ENCODE measurements at places on chromosomes 11 and 22.
A peak's percentile ranks its signal among the peaks of the same experiment; 100 is the strongest.

DNA sequence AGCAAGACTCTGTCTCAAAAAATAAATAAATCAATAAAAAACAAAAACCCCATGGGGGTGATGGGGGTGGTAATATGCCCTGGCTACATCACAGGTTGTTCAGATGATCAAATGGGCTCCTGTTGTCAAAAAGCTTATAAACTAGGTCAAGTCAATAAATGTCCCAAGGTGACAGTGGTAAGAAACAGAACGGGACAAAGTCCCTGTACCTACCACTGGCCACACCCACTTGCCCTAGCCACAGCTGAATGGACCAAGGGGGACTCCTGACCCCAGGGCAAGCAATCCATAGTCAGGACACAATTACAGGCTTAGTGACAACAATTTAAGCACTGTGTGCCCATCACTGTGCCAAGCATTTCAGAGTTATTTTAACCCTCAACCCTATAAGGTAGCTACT lies 6.0 kb downstream of the NAGA start:
- peak; percentile 55 for DNase-seq

- DNase-seq = peak; percentile 67
These were observed 489 bp downstream of the RNF214 start for GRCh38 chr11:117232911-117233409.

- DNase-seq = peak; percentile 83
These were observed 2.3 kb upstream of the RAD9A start for GRCh38 chr11:67389477-67389876.

DNA sequence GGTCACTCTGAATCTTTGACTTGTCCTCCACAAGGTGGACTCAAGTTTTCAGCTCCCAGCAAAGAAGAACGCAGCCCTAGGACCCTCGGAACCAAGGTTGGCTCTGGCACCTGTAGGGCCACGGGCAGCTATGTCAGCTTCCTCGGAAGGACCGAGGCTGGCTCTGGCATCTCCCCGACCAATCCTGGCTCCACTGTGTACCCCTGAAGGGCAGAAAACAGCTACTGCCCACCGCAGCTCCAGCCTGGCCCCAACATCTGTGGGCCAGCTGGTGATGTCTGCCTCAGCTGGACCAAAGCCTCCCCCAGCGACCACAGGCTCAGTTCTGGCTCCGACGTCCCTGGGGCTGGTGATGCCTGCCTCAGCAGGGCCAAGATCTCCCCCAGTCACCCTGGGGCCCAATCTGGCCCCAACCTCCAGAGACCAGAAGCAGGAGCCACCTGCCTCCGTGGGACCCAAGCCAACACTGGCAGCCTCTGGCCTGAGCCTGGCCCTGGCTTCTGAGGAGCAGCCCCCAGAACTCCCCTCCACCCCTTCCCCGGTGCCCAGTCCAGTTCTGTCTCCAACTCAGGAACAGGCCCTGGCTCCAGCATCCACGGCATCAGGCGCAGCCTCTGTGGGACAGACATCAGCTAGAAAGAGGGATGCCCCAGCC lies 2.2 kb downstream of the INPP5J start:
- DNase-seq = no peak

DNA sequence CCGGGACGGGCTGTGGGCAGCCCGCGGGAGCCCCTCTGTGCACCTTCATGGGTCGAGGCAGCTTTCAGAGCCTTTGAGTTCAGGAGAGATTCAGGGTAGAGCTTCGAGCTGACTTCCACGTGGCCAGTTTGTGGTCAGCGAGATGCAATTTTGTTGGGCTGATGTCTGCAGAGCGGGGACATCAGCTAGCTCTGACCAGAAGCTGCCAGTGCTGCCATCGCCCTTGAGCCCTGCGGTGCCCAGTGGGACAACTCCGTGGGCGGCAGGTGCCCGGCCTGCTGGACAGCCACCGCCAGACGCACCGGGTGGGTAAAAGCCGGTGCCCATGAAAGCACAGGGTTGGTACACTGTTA lies 719 bp downstream of the TALDO1 start:
- no peak for DNase-seq

DNA sequence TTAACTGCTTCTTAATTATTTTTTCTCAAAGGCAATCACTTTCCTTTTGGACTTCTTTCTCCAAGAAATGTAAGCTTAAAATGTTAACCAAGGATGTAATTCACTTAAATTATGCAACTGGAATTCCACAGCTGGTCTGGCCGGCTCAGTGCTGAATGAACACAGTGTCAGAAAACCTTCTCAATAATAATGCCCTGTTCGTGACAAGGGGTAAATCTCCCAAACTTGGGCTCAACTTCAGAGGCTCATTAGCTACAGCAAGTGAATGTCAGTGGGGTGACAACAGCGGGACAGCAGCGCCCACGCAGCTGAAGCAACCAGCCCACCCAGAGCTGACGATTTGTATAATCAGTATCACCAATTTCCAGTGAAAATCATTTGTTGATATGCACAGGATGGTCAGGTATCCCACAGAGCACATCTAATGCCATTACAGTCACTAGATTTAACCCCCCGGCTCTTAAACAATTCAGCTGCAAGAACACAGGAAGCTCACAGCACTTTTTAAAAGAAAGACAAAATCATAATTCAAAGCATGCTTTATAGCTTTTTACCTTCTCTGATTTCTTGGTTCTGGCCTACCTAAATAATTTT lies 704.8 kb downstream of the DLG2 start:
- no peak for DNase-seq

DNA sequence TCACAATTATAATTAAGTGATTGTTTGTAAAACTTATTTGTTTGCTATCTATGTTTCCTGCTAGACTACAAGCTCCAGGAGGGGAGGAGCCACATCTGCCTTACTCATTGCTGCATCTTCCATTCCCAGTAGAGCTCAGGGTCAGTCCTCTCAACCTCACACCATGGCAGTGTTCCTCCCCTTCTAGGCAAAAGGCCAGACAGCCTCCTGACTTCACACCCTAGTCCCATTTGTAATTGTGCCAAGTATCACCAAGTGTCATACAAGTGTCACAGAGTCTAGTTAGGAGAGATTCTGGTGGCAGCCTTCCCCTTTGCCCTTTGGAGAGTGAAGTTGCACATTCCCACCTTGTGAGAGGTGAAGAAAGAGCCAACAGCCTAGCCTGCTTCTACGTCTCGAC lies 490.4 kb downstream of the INSC start:
- no peak for DNase-seq

GRCh38 chr11:104075706-104076105 lies 39.3 kb downstream of the DDI1 start:
- DNase-seq = no peak

- no peak for DNase-seq
These were observed 17.6 kb upstream of the LIN7C start for GRCh38 chr11:27524155-27524554.

GRCh38 chr22:36424901-36425579 lies 37.3 kb upstream of the MYH9 start:
- no peak for DNase-seq

DNA sequence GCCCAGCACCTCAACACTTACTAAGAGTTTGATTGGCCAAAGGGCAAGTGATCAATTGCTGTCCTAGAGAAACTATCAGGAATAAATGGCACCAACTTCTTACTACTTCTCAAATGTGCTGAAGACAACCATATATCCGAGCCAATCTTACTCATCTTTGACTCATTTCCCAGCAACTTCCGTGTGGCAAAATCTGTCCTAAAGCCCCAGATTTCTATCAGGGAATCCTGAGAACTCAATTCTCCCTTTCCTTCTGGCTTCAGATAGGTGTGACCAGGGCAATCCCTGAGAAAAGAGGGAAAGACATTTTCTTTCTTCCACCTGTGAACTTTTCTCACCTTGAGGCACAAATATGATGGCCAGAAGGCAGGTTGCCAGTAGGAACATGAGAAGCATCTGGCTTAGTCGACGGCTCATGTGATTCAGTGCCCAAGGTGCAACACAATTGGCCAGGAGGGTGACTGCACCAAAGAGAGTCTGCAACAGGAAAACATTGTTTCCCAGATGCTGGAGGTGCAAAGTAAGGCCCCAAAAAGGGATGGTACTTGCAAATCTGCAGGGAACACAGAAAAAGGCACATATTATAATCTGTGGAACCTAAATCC lies 21.8 kb upstream of the SLC22A24 start:
- DNase-seq = no peak

- DNase-seq = no peak
These were observed 41.6 kb downstream of the WEE1 start for GRCh38 chr11:9615031-9615451.

DNA sequence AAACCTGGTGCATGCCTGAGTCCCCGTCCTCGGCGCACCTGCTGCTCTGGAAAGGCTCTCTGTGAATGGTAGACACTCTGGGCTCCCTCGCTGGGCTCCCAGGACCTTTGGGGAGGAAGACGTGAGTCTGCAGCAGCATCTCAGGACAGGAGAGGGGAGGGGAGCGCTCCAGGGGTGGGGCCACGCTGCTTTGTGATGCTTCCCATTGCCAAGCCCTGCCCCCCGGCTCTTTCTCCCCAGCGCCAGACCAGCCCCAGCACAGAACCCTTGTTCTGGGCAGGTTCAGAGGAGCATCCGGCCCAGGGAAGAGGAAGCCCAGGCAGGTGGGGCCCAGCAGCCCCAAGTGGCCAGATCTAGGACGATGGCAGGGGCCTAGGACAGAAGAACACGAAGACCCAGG lies 111.2 kb downstream of the BRD1 start:
- no peak for DNase-seq

GRCh38 chr11:108496643-108497256 lies 1.4 kb downstream of the POGLUT3 start:
- no peak for DNase-seq

DNA sequence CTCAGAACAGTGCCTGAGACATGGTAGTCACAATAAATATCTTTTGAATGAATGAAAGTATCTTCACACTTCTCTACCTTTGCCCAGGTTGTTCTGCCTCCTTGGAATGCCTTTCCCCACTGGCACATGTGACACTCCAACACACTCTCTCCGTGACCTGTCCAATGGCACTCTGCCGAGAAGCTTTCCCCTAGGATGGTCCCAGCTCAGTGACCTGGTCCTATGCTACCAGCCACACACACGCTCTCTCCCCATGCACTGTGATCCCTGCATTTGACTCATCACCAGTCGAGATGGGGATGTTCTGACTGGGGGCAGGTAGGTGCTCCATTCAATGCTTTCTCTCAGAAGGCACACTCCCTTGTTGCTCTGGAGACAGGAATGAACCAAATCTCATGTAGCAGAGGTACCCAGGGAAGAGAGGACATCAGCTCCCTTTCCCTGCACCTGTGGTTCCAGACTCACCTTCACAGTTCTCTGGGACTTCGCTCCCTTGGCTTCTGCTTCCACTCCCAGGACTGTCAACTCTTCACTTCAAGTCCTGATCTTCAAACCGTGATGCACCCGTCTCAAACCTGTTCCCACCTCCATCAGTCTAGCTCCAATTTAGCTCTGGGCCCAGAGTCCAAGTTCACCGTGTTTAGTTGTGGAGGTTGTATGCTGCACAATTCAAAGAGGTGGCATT lies 30.7 kb upstream of the LMO1 start:
- no peak for DNase-seq

DNA sequence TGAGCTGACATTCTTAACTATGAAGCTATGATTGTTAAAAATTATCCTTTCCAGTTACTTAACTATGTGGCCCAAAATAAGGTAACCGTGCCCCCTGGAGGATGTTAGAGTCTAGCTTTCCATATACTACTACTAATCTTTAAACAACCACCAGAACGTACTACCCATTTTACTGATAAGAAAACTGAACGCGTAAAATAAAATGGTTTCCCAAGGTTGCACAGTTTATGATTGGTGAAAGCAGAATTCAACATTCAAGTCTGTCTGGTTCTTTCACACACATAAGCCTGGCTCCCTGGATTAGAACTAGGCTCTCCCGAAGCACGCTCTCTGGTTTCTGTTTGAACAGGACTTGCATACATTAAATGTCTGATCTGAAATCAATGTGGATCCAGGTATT lies 437.8 kb upstream of the CCDC90B start:
- DNase-seq = no peak

GRCh38 chr11:5364214-5364613 lies 12.9 kb downstream of the OR51B6 start:
- DNase-seq = no peak

All from activated effector memory CD4-positive, alpha-beta T cell treated with anti-CD3 and anti-CD28 coated beads, Interleukin-2, amount 50 U/mL, for 16 hours (primary cell).